ENCODE measurements at places on chromosomes 2 and 18.

GRCh38 chr18:9736286-9736835, 28.3 kb downstream of the RAB31 start:
- no peak for DNase-seq

GRCh38 chr18:71442731-71443141, 1101.4 kb downstream of the CBLN2 start:
- no peak for DNase-seq

DNA sequence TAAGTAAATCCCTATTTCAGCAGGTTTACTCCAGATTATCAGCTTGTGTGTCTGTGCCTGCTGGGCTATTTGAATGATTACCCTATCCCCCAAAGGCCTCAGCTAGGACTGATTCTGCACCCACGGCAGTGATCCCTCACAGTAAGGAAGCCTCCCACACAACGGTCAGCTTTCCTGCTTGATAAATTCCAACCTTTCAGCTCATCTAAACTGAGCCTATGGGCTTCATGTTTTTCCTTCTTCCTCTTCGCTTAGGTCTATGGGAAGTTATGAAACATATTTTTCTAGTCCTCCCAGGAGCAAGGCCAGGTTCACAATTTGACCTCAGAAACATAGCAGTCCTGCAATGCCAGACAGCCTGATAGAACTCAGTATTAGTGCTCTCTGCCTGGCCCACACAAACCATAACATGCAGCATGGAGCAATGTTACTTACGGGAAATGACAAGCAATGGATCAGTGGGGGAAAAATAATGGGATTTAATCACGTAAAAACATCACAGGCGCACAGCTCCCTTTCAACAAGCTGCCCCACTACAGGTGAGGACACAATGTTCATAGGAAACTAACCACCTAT, 170.9 kb downstream of the ZNF521 start:
- DNase-seq: no peak

- no peak for DNase-seq
Observed at GRCh38 chr2:74142340-74142739, 5.4 kb downstream of the BOLA3 start.

DNA sequence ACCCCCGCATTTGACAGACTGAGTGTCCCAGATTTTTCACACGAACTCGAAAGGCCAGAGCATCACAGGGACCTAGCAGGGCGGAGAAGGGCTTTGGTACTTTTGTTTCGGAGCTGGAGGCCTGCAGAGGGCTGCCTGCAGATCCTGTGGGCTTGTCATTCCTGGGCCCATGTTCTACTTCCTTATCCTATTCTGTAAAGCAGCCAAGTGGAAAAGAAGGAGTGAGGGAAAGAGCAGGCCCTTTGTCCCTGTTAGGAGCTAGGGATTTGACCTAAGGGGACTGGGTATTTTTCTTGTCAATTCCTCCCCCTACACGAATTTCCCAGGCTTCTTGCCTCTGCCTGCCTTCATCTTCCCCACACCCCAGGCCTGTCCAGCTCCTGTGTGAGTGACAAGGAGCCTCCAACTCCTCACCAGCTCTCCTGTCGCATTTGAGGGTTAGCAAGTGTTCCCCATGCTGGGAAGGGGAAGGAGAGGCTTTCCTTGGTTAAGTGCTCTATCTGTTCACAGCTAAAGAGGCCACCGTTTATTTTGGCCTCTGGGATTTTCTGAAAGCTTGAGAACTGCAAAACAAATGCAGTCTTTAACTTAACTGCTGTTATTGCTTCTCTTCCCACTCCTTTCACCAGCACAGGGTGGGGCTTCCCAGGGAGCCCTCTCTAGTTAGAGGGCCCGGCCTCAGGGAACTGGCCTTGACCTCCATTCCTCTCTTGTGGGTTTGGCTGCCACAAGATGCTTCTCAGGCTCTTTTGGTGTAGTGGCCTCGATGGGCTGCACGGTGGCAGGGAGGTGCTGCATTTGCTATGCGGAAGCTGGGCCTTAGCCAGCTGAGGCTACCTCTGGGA, 61.2 kb downstream of the SGPP2 start:
- no peak for DNase-seq

DNA sequence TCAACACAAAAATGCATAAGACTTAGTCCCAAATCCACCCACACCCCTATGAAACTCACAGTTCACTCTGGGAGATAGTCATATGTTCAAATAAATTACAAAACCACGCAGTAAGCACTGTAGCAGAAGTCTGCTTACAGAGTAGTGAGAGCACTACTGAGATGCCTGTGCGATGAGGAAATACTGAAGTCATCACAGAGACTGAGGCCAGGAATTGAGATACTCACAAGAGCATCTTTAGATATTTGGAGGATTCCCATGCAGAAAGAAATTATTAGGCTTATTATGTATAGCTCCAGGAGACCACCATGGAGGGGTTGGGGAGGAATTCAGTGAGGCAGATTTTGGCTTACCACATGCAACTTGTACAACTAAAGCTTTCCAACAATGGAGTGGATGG, 82.3 kb downstream of the ANTXR1 start:
- DNase-seq: no peak

DNA sequence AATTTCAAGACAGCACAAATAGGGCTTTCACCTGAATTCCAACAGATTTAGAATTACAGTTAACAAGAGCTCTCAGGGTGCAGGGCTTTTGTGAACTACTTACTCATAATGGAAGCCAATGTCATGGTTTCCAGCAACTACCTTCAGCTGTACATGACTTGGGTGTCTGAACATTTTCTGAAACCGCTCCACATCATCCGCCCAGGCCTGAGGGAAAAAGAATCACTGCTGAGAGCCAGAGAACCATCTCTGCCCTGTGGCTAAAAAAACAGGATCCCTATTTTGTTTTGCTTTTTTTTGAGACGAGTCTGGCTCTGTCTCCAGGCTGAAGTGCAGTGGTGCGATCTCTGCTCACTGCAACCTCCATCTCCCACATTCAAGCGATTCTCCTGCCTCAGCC, 18.8 kb downstream of the MPPE1 start:
- no peak for DNase-seq

DNA sequence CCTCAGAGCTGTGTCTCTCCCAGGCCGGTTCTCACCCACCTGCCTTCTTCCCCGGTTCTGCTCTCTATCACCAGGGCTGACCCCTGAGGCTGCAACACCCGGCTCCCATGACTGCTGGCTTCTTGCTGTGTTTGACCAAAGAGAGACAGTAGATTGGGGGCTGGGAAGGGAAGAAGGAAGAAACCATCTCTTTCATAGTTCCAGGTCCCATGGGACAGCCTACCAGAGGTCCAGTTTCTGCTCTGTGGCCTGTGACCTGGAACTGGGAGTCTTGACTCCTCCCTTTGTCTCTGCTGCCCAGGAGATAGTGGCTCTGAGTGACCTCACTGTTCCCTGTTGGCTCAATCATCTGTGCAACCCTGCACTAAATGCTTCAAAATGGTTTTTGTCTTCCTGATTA, 38.1 kb downstream of the ALPK2 start:
- DNase-seq: no peak

DNA sequence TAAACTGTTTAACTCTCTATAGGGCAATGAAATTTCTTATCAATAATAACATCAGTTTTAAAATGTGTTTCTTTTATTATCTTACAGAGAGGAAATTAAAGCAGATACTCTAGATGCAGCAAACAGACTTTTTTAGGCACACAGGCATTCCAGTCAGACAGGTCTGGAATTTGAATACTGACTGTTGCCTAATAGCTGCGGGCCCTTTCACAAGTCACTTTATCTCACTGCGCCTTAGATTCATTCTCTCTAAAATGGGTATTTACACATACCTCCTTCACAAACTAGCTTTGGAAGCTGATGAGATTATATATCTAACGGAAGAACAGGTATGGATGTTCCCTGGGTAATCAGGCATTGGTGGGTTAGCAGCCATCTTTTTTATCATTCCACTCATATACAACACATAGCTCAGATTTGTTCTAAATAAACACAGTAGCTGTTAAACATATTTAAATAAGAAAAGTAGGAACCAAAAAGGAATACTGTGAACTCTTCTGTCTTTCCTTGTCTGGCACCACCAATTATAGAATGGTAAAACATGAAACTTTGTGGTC, 104.2 kb downstream of the LRP2 start:
- no peak for DNase-seq

GRCh38 chr18:78072375-78072774, 822.7 kb downstream of the GALR1 start:
- no peak for DNase-seq

DNA sequence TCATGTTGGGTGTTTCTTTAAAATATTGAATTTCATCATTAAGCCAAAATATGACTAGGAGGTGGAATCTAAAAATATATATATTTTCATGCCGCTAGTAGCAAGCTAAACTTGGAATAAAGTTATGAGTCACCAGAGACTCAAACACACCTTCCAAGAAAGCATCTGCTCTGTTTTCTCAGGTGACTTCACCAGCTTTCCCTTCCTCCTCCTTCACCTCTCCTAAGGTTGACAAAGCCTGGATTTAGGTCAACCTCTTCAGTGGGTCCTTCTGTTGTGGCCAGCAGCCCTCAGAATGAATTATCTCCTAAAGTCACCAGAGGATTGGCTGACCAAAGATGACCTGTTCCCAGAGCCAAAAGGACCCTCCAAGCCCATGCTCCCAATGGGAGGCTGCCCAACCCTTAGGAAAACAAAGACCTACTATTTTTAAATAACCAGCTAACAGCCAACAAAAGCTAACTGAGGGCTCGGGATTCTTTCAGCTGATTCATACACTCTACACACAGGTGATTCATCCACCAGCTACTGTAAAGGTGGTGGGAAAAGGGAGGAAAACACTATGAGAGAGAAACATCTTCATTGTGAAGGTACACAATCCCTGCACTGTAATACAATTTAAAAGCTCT, 113.9 kb downstream of the MYO5B start:
- no peak for DNase-seq

GRCh38 chr2:239233576-239233975, 167.2 kb downstream of the HDAC4 start:
- DNase-seq: no peak

DNA sequence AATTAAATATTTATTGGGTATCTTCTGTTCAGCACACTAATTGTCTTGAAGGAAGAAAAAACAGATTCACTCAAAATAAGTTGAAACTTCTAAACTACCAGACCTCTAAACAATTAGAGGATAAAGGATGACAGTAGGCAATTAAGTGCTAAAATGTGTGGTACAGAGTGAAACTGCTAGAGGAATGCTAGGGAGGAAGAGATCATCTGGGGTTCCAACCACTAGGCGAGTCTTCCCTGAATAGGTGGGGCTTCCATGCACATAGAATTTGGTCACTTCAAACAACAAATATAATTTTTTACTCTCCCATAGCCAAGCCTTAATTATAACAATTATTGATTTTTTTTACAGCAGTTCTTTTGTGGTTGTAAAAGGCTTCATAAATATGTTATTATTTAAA, 559.0 kb upstream of the ZEB2 start:
- no peak for DNase-seq

DNA sequence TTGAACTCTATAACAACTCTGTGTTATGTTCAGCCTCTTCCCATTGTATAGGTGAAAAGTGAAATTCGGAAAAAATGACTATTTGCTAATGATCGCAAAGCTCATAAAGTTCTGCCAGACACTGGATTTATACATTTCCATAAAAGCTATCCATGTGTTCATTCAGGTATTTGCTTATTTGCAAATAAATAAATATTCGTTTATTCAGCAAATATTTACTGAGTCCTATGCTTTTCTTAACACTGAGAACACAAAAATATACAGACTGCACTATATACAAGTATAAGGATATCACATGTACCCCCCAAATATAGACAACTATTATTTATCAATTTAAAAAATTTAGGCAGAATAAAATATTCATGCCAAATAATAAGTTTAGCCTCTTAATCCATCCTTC, 63.2 kb upstream of the ATP8B1 start:
- DNase-seq: no peak

DNA sequence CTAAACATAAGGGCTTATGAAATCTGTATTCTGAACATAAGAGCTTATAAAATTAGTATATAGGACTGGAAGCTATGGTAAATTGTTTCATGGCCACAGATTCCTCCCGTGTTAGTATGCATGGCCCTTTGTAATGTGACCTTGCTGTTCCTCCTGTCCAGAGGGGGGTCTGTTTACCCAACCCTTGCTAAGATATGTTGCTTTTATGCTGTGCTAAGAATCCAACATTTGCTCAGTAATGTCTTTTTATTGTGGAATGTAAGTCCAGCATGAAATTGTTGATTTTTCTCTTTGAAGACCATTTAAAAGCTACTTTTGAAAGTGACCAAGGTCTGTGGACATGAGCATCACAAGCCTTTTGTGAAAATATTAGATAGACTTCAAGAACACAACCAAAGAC, 485.4 kb downstream of the PARD3B start:
- DNase-seq: no peak

DNA sequence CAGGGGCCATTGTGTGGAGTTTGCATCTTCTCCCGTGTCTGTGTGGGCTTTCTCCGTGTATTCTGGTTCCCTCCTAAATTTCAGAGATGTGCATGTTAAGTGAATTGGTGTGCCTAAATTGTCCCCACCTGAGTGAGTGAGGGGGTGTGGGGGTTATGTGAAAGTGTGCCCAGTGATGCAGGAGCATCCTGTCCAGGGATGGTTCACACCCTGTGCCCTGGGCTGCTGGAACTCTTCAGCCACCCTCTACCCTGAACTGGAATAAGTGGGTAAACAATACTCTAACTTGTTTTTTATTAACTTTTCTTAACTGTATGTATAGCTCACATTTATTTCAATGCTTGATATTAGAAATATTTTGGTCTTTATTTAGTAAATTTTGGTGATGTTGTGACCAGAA, 56.0 kb downstream of the UBE2E3 start:
- DNase-seq: no peak

DNA sequence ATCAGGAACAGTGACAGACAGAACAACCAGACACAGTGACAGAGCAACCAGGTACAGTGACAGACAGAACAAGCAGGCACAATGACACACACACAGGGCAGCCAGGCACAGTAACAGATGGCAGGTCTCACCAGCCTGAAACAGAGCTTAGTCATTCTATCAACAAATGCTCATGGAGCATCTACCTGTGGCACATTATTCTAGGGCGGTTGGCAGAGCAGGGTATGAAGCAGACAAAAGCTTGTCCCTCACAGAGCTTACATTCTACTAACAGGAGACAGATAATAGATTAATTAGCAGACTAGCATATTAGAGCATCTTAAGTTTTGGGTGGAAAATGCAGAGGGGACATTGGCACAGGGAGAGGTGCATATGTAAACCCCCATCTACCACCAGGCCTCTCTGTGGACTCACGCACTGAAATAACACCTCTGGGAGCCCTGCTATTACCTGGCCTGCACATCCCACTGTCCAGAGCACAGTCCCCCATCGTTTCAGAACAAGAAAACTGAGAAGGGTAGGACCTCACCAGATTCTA, 64.1 kb upstream of the RAB6C start:
- no peak for DNase-seq

DNA sequence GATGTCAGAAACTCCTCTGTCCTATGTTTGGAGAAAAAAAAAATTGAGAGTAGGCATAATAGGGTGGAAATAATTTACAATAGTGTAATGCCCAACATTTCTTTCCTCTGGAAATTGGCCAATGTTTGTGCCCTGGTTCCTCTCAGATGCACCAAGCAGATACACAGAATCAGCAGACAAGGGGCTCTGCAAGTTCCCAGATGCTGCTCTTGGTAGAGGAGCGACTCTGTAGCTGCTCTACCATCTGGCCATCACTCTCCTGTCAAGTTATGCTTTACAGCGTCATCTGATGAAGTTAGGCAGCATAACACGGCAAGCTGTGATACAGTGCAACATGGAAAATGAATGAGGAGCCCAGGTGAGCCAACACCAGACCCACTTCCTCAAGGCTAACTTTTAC, 1.6 kb downstream of the DYTN start:
- no peak for DNase-seq
